Chondrocyte (in vitro differentiated cells): ENCODE measurements at places on chromosomes 13 and 19. TPM values are rescaled to one million over a fixed set of nuclear protein-coding genes. Genes with fewer than 3 reads are reported as not detected.

POLR2I gene
- total RNA-seq: 43.5 to 61.6 TPM (median 49.2 TPM) in 3 replicates

SHC2 gene
- total RNA-seq: 26.9 to 50.9 TPM (median 47.8 TPM) in 3 replicates

CYP4F3 gene
- total RNA-seq: not detected in 3 replicates

PNMA8A gene
- total RNA-seq: 10.1 to 16.1 TPM (median 10.1 TPM) in 3 replicates

IL12RB1 gene
- total RNA-seq: not detected in 3 replicates

ERICH4 gene
- not detected in 3 replicates for total RNA-seq

TBXA2R gene
- total RNA-seq: 5.4 to 5.8 TPM in 2 of 3 replicates, not detected in the other

VWA8 gene
- total RNA-seq: 11.1 to 15.1 TPM (median 12.2 TPM) in 3 replicates

CEACAM8 gene
- not detected in 3 replicates for total RNA-seq

CEBPA gene
- total RNA-seq: 0.56 to 2.2 TPM (median 1.7 TPM) in 3 replicates

PDX1 gene
- not detected in 3 replicates for total RNA-seq

ZNF497 gene
- 0.65 to 0.69 TPM (median 0.68 TPM) in 3 replicates for total RNA-seq

SIGLEC8 gene
- not detected in 3 replicates for total RNA-seq

METTL21C gene
- total RNA-seq: not detected in 3 replicates

ATP13A1 gene
- total RNA-seq: 48.1 to 68.3 TPM (median 48.8 TPM) in 3 replicates

ZNF610 gene
- total RNA-seq: 3.5 to 6.2 TPM (median 4.5 TPM) in 3 replicates
